ENCODE measurements at places on chromosomes 7 and 10.

DNA sequence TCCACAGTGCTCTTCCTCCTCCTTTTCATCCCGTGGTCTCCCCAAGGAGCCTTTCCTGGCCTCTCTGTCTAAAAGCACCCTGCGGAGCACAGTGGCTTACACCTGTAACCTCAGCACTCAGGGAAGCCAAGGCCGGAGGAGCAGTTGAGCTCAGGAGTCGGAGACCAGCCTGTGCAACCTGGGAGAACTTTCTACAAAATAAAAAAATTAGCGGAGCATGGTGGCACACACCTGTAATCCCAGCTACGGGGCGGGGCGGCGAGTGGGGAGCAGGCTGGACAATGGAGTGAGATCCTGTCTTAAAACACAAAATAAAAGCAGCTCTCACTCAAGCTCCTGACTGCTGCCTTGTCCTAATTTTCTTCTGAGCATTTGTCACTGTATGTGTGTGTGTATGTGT lies 1.4 kb upstream of the COBL start:
- DNase-seq, result no peak

GRCh38 chr7:100860702-100861615 lies 6.2 kb upstream of the TRIP6 start:
- no peak for DNase-seq

DNA sequence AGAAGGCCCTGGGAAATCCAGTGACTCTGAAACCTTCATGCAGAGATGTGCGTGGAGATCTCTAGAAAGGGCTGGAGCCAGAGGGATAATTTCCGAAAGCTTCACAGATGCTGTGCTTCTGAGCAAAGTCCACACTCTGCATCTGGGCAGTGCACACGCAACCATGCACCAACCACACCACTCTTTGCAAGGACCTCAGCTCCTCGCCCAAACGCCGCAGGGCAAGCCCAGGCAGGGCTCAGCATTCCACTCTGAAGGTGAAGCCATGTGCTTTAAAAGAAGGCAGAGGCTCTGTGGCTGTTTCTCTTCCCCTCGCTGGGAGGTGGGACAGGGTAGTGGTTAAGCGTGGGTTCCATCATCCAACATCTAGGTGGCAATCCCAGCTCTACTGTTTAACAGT lies 48.4 kb downstream of the ASB13 start:
- DNase-seq, result no peak

DNA sequence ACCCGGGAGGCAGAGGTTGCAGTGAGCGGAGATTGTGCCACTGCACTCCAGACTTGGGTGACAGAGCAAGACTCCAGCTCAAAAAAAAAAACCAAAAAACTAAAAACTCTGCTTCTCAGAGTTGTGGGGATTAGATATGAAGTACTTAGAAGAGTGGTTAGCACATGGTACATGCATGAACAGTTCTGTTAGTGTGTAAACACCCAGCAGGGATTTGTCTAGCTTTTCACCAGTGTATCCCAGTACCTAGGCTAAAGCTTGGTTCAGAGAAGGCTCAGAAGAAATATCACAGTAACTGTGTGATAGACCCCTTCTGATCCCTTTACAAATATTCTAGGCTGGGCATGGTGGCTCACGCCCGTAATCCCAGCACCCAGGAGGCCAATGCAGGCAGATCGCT lies 9.5 kb downstream of the PPIA start:
- DNase-seq, result no peak

DNA sequence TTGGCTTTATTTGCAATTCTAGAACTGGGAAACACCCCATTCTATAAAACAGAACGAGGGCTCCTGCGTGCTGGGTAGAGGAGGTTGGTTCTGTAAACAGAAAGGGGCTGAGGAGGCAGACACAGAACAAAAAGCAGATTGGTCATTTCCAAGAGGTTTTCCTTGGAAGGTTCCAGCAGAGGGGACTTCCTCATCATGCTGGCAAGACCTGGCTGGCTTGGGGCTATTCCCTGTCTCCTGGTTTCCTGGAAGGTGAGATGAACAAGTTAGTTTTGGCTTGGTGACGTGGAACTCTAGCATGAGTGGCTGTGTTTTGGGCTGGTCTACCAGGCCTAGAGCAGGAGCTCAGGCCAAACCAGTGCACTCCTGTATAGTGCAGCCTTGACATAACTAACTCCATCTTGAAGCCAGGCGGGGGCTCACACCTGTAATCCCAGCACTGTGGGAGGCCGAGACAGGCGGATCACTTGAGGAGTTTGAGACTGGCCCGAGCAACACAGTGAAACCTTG lies 26.1 kb upstream of the DNAJB6 start:
- DNase-seq, result no peak

Data from NT2/D1 (cell line).